ENCODE measurements at places on chromosomes 12 and 14.
A peak's percentile ranks its signal among the peaks of the same experiment; 100 is the strongest.

DNA sequence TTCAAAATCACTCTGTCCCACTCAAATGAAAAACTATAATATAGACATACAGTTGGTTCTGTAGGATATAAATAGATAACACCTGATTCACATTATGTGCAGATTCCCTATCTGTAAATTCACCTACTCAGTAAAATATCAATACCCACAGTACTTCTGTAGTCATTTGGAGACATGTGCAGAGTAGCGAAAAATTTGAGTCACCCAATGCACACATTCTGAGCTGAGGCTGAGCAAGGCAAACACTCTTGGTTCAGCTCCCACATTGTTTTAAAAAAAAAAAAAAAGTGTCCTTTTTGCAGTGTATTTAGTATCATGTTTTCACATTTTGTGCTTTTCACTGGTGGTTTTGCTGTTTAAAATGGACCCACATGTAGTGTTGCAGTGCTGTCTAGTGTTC, 27.3 kb upstream of the BBS10 start:
- no peak for DNase-seq

GRCh38 chr12:107402041-107403022, 283.3 kb upstream of the PWP1 start:
- DNase-seq = peak; percentile 32

GRCh38 chr12:94616203-94616729, 34.1 kb downstream of the TMCC3 start:
- no peak for DNase-seq

GRCh38 chr12:83690465-83690864, 1003.8 kb downstream of the TMTC2 start:
- DNase-seq = no peak

DNA sequence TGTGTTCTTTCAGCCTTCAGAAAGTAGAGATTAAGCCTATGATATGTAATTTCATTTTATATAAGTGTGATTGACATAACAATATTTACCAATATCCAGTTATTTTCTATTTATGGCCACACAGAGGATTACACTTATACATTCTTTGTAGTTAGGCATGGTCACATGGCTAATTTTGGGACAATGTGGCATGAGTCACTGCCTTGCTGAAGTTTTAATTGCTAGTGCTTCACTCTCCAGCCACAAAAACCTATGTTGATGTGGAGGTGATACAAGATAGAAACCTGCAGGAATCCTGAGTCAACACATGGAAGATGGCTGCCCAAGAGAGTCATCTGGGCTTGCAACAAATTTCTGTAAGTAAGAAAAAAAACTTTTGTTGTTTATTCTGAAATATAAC, 17.0 kb downstream of the CLEC14A start:
- DNase-seq = no peak

DNA sequence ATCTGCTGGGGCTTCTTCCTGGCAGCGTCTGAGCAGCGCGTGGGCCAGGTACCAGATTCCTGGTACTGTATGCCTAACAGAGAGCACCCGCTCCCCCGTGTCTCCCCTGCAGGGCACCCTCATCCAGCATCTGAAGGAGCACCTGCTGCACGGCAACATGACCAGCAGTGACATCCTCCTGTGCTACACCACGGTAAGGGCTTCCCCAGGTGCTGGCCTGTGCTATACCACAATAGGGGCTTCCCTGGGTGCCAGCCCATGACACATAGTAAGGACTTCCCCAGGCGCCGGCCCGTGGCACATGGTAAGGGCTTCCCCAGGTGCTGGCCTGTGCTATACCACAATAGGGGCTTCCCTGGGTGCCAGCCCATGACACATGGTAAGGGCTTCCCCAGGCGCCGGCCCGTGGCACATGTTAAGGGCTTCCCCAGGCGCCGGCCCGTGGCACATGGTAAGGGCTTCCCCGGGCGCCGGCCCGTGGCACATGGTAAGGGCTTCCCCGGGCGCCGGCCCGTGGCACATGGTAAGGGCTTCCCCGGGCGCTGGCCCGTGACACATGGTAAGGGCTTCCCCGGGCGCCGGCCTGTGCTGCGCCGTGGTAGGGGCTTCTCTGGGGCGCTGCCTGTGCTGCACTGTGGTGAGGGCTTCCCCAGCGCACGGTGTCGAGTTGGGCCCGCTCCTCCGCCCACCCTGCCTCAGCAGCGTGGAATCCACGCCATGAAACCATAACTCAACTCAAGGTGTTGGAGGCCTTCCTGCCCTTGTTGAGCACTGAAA, 49.3 kb downstream of the AACS start:
- DNase-seq = no peak

DNA sequence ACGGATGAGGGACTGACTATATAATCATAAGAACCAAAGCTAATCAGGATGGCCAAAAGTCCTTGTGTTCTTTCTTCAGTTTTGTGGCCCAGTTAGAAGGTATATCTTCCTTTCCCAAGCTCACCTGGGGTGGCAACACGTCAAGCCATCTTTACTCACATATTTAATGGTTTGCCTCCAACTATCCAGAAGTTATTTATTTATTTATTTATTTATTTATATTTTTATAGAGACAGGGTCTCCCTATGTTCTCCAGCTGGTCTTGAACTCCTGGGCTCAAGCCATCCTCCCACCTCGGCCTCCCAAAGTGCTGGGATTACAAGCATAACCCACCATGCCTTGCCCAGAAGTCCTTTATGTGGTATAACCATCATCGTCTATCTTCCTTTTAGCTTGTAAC, 11.8 kb upstream of the SP7 start:
- DNase-seq = no peak

DNA sequence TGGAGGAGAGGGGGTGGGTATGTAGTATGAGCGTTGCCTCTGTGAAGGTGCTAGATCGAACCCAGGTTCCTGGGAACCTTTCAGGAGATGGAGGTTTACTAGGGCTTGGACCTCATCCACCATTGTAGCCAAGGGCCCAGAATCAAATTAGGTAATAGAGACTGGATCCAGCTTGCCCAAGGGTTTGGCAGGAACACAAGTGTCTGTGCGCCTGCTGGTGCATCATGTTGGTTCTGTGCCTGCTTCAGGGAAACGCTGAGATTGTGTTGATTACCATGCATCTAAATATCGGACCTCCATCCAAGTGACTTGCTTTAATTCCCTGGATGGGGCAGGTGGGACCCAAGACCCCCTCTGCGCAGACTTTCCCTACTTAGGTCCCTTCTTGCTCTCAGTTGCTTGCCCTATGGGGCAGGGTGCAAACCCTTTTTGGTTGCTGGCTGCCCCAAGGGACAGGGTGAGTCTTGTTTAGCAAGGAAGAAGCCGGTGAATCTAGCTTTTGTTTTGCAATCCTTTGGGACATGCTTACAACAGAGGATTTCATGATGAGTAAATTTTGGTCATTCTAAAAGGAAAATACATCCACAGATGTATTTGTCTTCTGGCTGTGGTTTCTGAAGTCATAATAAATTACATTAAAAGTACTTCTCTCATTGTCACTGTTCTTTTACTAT, 189.8 kb upstream of the PRICKLE1 start:
- no peak for DNase-seq

DNA sequence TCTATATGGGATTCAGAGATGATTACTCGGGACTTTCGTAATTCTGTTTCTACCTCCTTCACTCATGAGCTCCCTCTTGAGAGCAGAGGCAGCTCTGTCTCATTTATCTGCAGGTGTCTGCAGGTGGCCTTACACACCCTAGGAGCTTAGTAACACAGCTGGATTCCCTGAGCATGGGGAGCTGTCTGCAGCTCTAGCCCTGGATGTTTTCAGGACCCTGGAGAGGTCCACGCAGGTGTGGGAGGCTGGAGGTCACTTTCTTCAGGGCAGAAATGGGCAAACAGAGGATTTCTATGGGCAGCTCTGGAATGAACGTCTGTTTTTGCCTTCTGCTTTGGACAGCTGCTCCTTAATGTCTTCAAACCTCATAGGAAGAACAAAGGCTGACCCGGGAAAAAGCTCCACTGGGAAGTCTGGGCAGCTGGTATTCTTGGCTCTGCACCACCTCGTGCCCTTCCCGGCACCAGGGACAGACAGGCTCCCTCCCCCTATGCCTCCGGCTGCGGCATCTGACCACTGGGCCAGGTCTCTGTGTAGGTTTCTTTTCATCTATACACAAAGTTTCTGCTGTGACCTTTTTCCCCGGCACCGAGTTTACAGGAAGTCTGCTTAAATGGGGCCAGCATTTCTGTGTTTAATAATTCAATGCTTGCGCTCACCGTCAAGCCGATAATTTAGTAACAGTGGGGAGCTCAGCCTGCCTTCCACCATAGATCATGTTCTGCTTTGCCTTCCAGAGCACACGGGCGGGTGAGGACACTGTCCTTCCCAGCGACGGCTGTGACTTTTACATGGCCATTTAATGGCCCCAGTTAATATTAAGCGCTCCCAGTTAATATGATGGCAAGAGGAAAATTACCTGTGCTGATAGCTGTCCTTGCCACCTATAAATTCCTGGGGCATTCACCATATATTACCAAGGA, 320.2 kb upstream of the SFSWAP start:
- DNase-seq = no peak

- DNase-seq = no peak
Measured at GRCh38 chr12:124759841-124760503, 103.7 kb downstream of the SCARB1 start.

GRCh38 chr12:53208435-53208834, 1.4 kb upstream of the ITGB7 start:
- DNase-seq = no peak

DNA sequence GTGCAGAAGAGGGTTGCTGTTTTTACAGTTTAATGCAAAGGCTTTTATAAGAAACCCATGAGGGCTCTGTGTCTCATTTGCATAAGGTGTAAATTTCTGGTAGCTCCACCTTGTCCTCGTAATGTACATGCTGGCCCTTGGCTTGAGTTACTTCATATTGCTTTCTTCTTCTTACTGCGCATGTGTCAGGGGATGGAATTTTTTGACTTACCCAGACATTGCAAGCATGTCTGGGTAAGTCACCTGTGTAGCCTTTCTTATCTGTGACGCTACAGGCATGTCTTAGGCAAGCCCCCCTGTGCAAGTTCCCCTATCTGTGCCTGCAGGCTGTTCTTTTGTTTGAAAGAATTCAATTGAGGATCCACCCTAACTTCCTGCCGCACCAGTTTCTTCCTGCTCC, 274.2 kb downstream of the ETNK1 start:
- no peak for DNase-seq

DNA sequence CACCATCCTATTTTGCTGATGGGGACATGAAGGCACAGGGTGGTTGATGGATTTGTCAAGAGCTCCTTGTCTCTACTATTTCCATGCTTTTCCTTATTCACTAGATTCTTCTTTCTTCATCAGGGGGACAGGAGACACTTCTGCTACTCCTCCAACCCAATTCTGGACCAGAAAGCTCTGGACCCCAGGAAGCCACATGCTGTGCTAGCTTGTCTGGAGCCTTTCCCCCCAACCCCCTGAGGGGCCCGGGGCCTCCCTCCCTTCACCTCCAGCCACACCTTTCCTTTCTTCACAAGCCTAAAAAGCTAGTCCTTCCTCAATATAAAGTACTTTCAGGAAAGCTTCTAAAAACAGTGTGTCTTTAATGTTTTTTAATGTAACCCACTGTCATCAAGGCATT, 75.1 kb upstream of the CAPRIN2 start:
- no peak for DNase-seq

GRCh38 chr14:71115821-71116567, 208.7 kb downstream of the PCNX1 start:
- DNase-seq = no peak

- no peak for DNase-seq
Measured at GRCh38 chr12:124165695-124166094, 129.2 kb upstream of the RFLNA start.

GRCh38 chr14:61558271-61558670, 137.0 kb upstream of the HIF1A start:
- no peak for DNase-seq

GRCh38 chr12:20490213-20490612, 121.9 kb downstream of the PDE3A start:
- DNase-seq = no peak

DNA sequence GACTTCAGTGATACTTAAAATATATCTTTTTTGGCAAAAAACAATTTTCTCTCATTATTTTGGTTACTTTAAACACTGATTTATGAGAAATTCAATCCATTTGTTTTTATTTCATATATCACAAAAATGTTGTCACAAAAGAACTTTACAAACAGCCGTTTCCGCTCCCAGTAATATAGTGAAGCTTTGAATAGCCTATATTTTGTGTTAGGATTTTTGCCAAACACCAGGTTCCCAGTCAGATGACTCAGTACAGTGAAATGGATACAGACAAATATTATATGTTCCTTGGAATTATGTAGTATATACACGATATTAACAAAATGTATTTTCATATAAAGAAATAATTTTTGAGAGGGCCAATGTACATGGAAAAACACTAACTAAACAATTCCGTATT, 411.1 kb downstream of the CCER1 start:
- DNase-seq = no peak

GRCh38 chr14:34711796-34712712, 2.3 kb downstream of the CFL2 start:
- DNase-seq = no peak

DNA sequence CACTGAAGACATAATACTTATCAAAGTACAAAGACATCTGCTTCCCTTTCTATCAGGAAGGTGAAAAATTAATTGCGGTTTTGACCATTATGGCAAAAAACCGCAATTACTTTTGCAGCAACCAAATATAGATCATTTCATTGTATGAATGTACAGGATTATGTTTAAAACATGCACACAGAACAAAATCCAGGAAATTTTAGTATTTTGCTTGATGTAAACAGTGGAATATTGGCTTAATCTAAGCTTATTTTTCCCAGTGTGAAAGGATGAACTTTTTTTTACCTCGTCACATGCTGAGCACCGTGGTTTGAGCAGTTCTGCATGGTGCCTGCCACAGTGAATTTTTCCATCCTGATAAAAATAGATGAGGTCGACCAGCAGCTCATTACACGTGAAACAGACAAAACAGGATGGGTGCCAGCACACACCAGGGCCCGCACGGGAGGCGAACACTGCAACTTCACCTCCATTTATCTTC, 121.2 kb downstream of the PRICKLE1 start:
- DNase-seq = no peak

DNA sequence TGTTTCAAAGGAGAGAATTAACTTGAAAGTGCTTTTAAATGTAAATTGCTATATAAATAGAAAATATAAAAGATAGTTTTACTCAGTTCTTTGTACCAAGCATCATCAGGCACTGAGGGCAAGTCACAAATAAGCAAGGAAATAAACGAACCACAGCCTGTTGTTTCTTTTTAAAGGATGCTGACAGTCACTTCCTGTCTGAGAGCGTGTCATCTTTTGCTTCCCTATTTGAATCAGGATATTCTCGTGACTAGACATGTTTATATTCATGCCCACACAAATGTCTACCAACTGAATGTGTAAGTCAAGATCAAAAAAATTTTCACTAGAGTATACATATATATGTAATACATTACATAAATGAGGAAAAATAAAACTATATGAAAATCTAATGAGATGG, 31.4 kb upstream of the SLC2A13 start:
- DNase-seq = peak; percentile 62

GRCh38 chr12:56772625-56773024, 9.5 kb downstream of the HSD17B6 start:
- no peak for DNase-seq

DNA sequence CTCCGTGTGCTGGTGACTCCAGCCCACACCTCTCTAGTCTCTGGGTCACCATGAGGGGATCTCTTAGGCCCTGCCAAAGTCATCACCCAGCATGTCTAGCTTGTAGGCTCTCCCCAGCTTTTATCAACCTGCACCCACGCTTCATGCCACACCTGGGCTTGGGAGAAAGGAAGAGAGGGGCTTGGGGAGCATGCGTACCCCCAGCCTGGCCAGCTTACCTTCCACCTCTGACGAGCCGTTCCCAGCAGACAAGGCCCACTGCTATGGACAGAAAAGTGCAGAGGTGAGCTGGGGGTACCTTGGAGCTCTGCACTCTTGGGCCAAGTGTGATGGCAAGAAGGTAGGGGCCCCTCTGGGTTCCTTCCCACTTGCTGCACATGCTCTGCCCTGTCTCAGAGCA, 1.7 kb downstream of the PGF start:
- DNase-seq = no peak
